IPS DF 6.9 (cell line): ENCODE measurements at places on chromosomes 12 and 14.

DNA sequence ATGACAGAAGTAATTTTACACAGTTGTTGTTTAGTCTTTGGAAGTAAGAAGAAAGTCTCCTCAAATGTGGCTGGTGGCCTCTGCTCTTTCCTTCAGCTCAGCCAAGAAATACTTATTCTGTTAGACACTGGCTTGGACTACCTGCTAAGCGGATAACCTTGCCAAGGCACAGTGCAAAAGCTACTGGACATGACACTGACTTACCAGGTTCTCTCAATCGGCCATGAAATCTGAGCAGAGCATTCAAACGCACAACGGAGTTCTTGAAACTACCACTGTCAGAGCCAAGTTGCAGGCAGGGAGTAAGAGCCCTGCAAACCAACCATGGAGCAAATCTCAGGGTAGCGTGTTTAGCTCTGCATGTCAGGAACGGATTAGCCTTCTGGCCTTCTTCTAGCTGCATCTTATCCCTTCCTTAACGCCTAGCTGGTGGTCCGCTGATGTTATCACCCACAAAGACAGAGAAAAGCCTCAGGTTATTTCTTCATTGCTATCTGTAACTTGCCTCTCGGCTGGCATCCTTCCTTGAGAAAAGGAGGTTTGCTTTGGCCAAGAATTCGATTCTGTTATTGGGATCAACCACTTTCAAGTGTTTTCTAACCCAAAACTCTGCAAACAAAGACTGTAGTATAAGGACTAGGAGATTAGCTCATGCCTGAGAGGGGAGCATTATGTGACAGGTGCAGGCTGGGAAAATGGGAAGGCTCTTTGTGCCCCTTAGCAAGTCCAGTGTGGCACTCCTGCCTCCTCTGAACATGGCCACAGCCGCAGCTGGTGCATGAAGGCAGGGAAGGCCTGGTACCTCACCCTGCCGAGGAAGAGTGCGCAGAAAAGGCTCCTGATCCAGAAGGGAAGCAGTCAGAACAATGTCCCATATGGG, 223.4 kb downstream of the GLT1D1 start:
- DNase-seq = no peak

GRCh38 chr14:59195912-59196311, 7.4 kb downstream of the DAAM1 start:
- no peak for DNase-seq

GRCh38 chr12:67450441-67450840, 181.3 kb downstream of the CAND1 start:
- no peak for DNase-seq

DNA sequence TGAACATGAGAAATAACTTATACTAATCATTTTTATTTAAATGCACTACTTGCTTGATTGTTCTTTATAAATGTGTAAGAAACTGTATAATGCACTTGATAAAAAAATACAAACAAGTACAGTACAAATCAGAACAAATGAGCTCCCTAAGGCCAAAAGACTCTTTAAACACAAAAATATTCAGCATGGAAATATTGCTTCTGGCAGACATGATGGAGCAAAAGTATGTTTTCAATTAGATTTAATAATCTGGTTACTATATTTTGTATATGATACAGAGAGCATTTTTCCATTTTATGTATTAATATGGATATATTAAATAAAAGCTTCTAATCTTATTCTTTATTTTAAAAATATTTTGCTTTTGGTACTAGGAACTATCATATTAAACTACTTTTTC, 800.2 kb upstream of the LRFN5 start:
- DNase-seq = no peak

GRCh38 chr12:1217191-1217949, 226.3 kb downstream of the ERC1 start:
- DNase-seq = no peak

DNA sequence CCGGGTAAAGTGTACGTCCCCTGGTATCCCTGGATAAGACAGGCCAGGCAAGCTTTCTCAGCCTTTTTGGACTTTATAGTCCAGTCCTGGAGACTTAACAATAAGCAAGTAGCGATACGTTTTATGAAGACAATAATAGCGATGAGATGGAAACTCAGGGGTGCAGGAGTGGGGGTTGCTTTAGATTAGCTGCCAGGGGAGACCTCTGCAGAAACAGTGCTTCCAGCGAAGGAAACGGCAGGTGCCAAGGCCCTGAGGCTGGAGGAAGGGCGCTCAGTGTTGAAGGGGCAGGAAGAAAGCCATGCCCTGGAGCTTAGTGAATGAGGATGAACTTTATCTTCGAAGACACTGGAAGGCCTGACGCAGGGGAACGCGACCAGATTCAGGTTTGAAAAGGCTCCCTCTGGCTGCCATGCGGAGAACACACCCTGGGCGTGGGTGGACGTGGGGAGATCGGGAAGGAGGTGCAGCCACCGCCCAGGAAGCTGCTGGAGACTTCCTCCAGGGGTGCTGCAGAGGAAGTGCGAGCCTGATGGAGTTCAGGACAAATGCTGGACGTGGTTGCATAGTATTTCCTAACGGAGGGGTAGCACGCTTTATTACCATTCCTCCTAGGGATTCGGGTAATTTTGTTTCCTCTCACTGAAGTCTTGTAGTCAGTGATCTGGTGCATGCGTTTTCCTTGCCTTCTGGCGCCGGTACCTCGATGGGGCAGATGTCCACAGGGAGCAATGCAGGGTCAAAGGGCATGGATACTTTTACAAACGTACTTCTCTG, 26.1 kb upstream of the UBC start:
- peak; percentile 89 for DNase-seq

GRCh38 chr12:59383079-59383822, 212.6 kb upstream of the SLC16A7 start:
- DNase-seq = no peak

GRCh38 chr12:53513712-53514410, 6.6 kb upstream of the NPFF start:
- DNase-seq = no peak

DNA sequence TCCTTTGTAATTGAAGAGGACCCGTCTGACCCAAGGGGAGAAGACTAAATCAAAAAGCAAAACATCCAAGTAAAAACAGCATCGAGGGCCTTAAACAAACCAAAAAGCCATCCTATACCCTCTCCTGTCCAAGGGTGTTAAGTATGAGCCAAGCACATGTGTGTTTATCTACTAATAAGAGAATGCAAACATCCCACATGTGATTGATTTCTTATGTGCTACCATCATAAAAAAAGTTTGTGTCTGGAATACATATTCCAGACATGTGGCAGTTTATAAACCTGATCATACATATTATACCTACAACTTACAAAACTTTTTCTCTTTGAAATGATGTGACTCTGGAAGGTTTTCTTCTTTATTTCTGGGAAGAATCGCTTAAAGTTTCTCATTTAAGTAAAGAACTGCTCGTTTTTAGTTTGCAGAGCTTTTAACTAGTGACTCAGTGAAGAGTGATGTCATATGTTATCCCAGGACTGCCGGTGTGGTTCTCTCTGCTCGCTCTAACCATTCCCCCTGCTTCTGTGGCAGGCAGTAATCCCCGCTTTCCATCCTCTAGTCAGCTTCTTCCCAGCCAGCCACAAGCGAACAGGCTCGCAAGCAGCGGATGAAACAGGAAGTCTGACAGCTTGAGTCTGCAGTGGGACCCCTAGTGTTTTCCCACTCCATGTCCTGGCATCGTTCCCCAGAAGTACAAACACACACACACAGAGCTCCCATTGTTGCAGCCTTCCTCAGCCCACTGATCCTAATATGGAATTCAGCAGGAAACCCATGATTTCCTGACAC, 431 bp upstream of the RHOJ start:
- DNase-seq = peak; percentile 25

DNA sequence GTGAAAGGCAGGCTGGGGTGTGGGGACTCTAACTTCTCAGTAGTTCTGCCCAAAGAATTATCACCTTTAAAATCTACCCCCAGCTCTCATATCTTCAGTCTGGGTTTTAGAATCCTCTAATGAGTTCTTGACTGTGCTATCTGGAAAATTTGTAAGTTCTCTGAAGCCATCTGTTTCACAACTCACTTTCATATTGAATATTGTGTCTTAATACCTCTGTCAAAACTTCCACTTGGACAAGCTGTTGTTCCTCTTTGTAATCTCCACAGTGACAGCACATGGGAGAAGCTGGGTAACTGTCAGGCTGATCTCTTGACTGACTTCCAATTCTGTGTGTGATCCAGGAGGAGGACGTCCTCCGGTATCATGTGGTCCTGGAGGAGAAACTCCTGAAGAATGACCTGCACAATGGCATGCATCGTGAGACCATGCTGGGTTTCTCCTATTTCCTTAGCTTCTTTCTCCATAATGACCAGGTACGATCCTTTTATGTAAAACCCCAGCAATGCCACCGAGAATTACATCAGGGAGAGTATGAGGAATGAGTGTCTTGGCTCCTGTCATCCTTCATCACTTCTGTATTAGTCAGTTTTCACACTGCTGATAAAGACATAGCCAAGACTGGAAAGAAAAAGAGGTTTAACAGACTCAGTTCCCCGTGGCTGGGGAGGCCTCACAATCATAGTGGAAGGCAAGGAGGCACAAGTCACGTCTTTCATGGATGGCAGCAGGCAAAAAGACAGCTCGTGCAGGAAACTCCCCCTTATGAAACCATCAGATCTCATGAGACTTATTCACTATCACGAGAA, 111.9 kb downstream of the STAB2 start:
- DNase-seq = no peak

GRCh38 chr14:29799464-29800095, 128.1 kb downstream of the PRKD1 start:
- no peak for DNase-seq

- no peak for DNase-seq
Observed at GRCh38 chr12:108642269-108642870, 8.7 kb upstream of the SELPLG start.

GRCh38 chr12:108333898-108334699, 5.0 kb downstream of the CMKLR1 start:
- DNase-seq = no peak

DNA sequence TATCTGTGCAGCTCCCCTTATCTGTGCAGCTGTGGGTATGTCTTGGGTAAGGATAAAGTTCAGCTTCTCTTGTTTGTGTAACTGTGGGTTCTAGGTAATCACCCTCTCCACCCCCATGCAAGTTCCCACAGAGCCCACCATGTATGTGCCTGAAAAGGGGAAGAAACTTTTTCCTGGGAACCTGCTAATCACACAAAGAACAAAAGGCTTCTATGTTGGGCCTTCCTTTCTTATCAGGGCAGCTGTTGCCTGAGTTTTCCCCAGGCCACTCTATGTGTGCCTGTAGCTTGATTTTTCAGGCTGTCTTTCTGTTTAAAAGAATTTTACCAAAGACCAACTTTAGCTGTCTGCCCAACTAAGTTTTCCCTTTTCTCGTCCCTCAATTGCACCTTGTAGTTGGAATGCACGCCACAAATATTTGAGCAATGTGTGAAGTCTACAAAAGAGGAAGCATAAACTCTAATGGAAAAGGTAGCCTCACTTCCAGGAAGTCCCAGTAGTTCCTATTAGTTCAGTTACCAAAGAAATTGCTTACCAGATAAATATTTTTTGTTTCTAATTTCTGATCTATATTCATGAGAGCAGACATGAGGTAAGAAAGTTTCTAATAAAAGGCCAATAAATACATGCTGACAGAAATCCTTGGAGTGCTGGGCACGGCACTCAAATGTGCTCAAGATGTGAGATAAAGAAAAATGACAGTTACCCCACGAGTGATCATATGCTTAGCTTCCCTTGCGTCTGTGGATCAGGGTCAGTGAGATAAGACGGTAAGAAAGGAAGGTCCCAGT, 2.7 kb upstream of the GALC start:
- no peak for DNase-seq

DNA sequence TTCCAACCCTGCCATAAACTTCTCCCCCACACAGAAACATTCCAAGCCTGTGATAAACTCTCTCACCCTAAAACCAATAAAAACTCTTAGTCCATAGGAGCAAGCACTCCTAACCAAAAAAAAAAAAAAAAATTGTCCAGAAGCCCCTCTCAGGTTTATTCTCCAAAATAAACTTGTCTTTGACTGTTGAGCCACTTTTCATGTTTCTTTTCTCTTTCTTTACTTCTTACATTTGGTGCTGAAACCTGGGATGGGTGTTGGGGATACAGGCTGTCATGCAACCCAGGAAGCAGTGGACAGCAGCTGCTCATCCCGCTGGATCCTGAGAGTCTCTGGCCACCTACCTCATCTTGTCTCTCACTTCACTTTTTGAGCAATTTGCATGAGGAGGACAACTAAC, 2.0 kb upstream of the ADAM20 start:
- no peak for DNase-seq
